ENCODE measurements at places on chromosomes 3 and 15.

DNA sequence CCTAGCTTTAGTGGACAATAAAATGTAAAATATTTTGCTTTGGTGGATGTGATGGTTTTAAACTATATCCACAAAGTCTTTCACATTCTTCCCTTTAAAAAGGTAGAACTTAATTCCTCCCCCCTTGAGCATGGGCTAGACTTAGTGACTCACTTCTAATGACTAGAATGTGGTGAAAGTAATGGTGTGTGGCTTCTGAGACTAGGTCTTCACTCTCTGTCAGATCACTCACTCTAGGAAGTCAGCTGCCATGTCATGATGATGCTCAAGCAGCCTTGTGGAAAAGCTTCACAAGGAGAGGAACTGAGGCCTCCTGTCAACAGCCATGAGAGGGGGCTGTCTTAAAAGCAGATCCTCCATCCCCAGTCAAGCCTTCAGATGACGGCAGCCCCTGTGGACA is 4.2 kb downstream of the LRRC2 start:
- DNase-seq = no peak

DNA sequence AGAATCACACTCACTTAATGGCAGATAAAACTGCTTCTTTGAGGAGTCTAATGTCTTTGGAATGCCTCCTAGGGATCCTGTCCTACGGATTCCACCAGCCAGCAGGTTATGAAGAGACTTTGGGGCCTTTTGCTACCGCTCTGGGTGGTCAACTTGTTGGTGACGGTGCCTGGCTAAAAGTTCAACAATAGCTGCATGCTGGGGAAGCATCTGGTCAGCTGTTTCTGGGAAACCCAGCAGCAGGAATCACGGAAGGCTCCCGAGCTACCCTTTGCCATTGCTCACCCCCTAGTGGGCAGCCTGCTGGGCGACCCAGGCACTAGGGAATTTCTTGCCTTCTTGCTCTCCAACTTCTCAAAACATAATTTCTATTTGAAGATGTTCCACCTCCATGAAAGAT is 263.3 kb downstream of the NEK10 start:
- no peak for DNase-seq

DNA sequence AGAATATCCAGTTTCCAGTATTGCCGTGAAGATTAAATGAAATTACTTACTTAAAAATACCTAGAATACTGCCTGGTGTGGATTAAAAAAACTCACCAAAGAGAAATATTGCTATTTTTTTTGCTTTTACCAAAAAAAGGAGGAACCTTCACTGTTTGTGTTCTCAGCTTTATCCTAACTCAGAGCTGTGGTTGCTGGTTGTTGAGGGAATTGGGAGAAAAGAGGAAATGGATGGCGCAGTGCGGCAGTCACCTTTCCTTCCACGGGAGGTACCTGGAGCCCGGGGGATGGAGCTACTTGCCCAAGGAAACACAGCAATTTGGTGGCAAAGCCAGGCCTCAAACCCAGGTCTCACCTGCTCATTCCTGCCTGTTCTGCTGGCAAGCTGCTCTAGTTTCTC is 270.3 kb downstream of the RPLP1 start:
- DNase-seq = no peak

DNA sequence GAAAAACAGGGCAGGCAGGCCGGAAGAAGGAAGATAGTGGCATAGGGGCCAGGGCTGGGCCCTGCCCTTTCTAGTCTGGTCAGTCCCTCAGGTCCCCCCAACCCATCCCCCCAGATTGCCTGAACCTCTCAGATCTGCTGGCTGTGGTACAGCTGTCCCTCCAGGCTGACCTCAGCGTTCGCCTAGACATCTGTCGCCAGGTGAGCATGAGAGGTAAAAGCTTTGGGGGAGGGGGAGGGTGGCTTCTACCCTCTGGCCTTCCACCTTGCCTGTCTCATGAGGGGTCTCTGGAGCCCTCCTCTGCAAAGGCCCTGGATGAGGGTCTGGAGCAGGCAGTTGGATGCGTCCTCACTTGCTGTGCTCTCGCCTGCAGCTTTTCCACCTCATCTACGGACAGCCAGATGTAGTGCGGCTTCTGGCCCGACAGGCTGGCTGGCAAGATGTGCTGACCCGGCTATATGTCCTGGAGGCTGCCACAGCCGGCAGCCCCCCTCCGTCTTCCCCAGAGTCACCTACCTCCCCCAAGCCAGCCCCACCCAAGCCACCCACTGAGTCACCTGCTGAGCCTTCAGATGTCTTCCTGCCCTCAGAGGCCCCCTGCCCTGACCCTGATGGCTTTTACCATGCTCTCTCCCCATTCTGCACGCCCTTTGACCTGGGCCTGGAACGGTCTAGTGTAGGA is 20.2 kb downstream of the NBEAL2 start:
- no peak for DNase-seq

GRCh38 chr3:138717348-138717747 is 108.8 kb downstream of the FAIM start:
- no peak for DNase-seq

- DNase-seq = no peak
These were observed 212.4 kb upstream of the POU1F1 start for GRCh38 chr3:87488765-87489164.

GRCh38 chr15:85044251-85044853 is 62.7 kb downstream of the PDE8A start:
- DNase-seq = peak; percentile 60

- no peak for DNase-seq
These were observed 170.1 kb downstream of the IL5RA start for GRCh38 chr3:2940062-2940461.

DNA sequence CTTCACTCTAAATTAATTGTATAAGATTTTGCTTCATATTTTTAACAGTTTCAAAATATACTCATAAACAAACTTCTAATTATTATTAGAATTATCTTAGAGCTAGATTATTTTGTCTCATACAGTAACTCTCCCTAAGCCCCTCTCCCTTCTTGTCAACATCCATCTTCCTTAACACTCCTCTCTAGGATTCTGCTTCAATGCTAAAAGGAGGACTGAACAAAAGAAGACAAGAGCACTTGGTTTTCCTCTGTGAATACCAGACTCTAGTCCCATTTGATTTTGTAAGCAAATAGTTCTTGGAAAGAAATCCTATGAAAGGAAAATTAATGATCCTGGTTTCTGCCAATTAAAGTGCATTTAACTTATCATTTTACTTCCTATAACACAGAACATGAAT is 91.8 kb downstream of the KCNMB2 start:
- no peak for DNase-seq

- DNase-seq = no peak
These were observed 22.1 kb downstream of the HDAC11 start for GRCh38 chr3:13501958-13502790.

DNA sequence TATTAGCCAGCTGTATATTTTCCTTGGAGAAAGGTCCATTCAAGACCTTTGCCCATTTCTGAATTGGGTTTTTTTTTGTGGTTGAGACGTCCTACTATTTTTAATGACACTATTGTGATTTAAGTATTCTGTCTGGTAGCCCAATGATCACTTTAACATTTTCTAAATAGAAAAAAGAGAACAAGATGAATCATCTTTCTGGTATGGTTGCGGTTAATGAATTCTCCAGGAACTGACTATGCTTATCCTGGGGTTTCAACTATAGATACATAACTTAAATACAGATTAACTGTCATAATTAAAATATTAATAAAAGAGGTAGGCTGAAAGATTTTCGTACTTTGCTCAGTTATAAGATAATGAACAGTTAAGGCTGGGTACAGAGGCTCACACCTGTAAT is 51.9 kb downstream of the PBRM1 start:
- DNase-seq = no peak

DNA sequence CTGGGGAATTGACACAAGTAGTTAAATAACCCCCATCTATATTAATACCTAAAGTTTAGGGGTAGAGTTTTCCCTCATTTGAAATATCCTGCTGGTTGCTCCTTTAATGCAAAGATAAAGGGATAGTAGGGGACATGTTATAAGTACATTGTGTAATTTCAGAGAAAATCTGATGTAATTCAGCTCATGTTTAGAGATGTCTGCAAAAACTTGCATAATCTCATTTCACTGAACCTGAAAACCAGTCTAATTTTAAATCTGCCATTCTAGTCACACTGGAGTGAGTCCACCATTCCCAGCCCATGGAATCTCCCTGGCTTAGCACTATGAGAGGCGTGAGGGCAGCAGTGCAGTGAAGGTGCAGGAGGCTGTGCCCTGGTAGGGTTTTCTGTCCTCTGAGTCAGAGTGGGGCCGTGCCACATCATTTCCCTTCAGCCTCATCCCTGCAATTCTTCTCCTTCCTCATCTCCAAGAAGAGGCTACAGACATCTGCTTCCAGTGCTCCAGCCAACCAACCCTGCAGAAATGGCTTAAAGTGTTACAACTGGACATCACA is 246.3 kb upstream of the UMPS start:
- DNase-seq = no peak

GRCh38 chr3:104526901-104527401 is 839.8 kb upstream of the ALCAM start:
- no peak for DNase-seq

DNA sequence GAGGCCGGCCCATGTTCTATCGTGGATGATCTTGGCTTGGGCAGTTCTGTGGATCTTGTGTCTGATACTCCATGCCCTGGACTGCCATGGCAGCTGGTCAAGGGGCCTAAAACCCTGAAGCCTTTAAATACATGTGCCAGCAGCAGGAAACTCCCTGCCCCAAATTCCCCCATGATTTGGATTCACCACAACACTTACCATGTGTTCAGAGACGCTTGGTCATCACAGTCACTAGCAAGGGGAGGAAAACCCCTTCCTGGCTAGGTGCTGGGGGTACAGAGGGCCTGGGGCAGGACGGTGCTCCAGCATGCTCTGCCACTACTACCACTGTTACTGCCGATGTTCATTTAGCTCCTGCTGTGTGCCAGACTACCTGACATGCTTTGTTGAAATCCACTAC is 94.4 kb downstream of the DNAJB8 start:
- DNase-seq = no peak

GRCh38 chr15:100889385-100890050 is 9.9 kb downstream of the ALDH1A3 start:
- DNase-seq = peak; percentile 90

- DNase-seq = no peak
These were observed 192.5 kb downstream of the WNT5A start for GRCh38 chr3:55294557-55294956.

GRCh38 chr3:133487920-133488540 is 85.5 kb upstream of the CDV3 start:
- peak; percentile 50 for DNase-seq

DNA sequence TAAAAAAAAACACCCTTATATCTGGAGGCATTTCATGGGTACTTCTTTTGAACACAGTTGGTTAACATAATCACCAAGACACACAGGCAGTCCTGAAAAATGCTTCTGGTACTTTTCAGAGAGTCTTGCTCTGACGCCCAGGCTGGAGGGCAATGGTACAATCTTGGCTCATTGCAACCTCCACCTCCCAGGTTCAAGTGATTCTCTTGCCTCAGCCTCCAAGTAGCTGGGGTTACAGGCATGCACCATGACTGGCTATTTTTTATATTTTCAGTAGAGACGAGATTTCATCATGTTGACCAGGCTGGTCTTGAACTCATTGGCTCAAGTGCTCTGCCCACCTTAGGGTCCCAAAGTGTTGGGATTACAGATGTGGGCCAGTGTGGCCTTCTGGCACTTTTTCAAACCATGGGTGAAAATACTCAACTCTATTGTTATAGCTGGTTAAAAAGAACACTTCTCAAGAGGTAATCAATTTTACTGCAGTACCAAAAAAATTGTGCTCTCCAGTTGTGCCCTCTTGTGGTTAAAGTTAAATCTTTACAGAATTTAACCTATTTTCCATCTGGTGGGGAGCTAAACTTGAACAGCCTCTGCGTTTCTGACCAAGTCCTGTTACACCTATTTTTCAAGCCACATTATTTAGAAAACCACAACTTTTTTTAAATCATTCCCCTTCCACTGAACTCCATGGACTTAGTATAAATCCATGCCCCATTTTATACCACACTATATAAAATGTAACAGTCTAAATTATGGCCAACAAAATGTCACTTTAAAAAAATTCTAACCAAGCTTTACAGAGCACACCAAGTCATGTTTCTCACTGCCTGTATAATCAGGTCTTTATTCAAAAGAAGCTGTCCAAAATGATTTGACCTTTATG is 1.2 kb upstream of the SNAPC5 start:
- DNase-seq = peak; percentile 27

GRCh38 chr3:52262447-52262846 is 16.0 kb downstream of the WDR82 start:
- DNase-seq = no peak

DNA sequence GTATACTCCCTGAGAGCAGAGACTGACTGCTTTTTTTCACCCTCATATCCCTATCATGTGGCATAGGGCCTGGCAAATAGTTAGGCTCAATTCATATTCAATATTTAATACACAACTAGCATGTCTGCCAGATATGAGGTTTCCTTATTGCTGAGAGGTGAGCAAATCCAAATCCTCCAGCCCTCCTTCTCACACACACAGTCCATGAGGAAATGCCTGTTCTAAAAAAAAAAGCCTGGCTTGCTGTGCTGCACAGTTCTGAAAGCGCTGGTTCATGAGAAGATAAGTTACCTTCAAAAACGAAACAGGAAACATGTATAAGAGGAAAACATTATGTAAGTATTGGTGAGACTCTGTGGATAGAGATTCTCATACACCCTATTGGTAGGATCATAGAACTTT is 15.5 kb upstream of the ACAP2 start:
- no peak for DNase-seq

DNA sequence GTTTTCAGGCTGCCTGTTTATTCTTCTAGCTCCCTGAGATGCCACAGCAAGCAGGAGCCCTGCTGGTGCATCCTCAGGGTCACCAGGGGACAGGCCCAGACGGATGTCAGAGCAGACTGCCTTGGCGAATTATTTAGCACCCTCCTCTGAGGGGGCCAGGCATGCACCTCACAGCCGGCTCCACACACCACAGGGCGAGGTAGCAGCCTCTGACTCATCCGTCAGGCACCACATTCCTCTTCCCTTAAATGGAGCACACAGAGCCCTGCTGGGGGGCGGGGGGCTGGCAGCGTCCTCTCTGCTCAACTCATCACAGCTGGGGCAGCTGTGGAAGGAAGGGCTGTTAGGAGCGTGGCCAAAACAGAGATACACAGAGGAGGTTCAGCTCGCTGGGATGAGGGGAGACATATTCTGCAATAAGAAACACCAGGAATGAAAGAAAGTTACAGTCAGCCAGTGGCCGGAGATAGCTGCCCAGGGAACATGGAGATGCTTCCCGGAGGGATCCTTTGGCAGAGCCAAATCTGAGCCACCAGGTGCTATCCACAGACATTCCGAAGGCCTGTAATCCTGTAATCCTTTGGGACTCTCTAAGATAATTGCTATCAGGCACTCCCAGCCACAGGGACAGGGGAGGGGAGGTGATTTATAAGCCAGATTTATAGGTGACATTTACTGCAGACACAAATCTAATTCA is 13.9 kb upstream of the PRICKLE2 start:
- peak; percentile 96 for DNase-seq

DNA sequence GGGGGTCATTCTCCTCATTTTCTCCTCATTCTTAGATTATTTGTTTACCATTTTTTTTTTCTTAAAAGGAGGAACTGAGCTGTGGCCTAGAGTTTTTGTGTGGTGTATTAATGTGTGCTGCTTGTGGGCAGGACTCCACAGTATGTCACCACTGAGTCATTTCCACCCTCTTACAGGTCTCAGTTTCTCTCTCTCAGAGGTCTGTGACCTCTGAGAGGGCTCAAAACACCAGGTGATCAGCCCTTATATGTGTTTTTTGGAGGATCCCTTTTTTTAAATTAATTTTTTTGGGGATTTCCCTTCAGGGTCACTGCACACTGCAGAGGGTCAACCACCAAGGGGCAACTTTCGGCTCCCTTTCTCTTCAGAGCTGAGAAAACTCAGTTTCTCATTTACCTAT is 166.4 kb downstream of the SUCNR1 start:
- DNase-seq = no peak
